Stimulated activated memory B cell treated with anti-CD40 and anti-IgM and Interleukin-4, amounts not matched to agents 10 μg/mL and 1 μg/mL and 100 μg/mL, for 72 hours (primary cell): ENCODE measurements at places on chromosomes 1 and 21.

GRCh38 chr1:151512801-151513625 is 1.8 kb downstream of the CGN start:
- no peak for ATAC-seq

GRCh38 chr1:8424539-8425116 is 106.7 kb downstream of the SLC45A1 start:
- ATAC-seq, result peak; percentile 83

GRCh38 chr21:45736690-45737484 is 93.4 kb downstream of the PCBP3 start:
- ATAC-seq, result no peak

- no peak for ATAC-seq
These were observed 209.1 kb upstream of the ZP4 start for GRCh38 chr1:238099871-238100270.

DNA sequence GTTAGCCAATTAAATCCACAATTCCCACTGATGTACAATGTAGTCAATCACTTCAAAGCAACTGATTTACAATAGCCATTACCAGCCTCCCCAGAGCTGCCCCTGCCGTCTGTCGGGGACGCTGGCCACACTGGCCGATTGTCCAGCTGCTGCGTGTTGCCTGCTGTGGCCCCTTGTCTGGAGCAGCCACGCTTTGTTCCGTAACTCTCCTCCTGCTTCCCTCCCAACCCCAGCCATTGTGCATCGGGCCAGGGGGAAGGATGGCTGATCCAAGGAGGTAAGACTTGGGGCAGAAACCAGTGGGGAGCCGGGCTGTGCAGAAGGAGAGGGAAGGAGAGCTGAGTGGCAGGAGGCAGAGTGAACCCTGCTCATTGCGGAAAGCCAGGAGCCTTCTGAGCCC is 83.6 kb upstream of the LYST start:
- ATAC-seq, result no peak

GRCh38 chr1:218874801-218875400 is 298.8 kb upstream of the LYPLAL1 start:
- ATAC-seq, result no peak
